ENCODE measurements at places on chromosomes 1 and 21. TPM values are rescaled to one million over a fixed set of nuclear protein-coding genes. Genes with fewer than 3 reads are reported as not detected.

SRSF4 gene
- total RNA-seq = 123 TPM

ADORA1 gene
- total RNA-seq = not detected

SYCP1 gene
- not detected for total RNA-seq

SPRR3 gene
- not detected for total RNA-seq

ZC3H11A gene
- 140 TPM for total RNA-seq

SYT11 gene
- total RNA-seq = 35.3 TPM

HSD11B1 gene
- total RNA-seq = 2.1 TPM

GRCh38 chr1:201142849-201143725, 11.2 kb downstream of the TMEM9 start:
- no peak for DNase-seq

GRCh38 chr21:45325206-45326168, 37.8 kb upstream of the POFUT2 start:
- DNase-seq = no peak

GRCh38 chr1:110347182-110347893, 8.2 kb downstream of the RBM15 start:
- no peak for DNase-seq

GRCh38 chr1:36349241-36349671, 25.8 kb upstream of the EVA1B start:
- no peak for DNase-seq

- no peak for DNase-seq
Observed at GRCh38 chr1:75233302-75233929, 99.2 kb downstream of the LHX8 start.

GRCh38 chr1:27122652-27123051, 32.3 kb downstream of the SLC9A1 start:
- no peak for DNase-seq

DNA sequence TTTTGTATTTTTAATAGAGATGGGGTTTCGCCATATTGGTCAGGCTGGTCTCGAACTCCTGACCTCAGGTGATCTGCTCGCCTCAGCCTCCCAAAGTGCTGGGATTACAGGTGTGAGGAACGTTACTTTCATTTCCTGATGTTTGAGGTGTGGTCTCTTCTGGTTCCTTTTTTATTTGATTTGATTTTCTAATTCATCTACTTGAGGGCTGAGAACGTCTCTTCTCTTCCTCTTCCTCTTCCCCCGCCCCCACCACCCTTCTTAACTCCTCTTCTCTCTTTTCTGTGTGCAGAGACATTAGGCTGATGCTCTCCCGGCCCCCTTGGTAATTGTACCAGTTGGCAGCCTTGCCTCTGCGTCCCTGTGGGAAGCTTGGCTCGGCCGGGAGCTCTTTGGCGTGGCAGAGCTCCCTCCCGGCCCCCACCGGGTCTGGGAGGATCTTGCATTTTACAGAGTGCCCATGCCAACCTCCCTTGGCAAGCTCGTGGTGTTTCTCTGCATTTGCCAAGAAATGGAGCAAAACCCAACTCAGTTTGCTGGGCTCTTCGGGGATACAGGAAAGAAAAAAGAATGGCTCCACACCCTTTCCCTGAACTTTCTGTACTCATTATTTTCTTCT, 19.9 kb downstream of the CRYAA start:
- no peak for DNase-seq

DNA sequence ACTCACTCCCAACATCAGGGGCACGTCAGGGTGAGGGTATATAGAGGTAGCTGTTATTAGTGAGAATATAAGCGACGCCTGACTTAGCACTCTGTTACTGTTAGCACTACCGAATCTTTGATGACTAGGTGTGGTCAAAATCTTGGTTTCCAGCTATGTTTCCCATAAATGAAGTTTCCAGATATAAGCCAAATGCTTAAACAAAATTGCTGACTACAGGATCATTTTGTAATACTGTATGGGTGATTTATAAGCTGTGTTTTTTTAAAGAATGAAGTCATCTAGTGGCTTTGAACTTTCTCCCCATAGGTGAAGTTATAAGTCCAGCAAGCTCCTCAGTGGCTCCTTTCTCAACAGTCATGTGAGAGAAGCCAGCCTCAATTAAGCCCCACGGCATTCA, 23.7 kb downstream of the KCNJ15 start:
- no peak for DNase-seq

DNA sequence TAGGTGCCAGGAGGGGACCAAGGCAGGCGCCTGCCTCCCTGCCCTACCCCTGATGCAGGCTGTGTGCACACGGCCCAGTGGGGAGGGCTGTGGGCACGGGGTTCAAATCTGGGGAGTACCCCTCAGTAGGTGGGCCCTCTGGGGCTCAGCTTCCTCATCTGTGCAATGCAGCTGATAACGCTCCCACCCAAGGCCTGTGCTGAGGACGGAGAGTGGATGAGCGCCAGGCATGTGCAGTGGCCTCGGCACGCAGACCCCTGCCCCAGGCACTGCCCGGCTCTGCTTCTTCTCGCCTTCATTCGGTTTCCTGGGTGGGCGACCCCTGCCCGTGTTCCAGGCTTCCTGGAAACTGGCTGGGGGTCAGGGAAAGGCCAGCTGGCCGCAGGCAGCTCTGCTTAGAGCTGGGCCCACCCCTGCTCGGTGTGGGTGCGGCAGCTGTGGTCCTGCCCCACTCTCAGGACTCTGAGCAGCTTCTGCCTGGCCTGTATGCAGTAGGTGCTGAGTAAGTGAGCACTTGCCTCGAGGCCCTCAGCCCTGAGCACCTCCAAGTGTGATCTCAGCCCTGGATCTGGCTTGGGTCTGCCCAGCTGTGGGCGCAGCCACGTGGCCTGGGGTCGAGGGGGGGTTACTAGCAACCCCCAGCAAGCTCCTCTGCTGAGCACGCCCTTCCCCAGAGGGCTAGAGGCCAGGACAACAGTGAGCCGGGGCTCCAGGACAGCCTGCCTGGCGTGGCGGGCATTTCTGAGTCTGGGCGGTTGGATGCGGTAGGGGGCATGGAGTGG, 11.9 kb upstream of the TNFRSF14 start:
- no peak for DNase-seq

- DNase-seq = no peak
Observed at GRCh38 chr1:18653367-18653766, 22.7 kb downstream of the PAX7 start.

DNA sequence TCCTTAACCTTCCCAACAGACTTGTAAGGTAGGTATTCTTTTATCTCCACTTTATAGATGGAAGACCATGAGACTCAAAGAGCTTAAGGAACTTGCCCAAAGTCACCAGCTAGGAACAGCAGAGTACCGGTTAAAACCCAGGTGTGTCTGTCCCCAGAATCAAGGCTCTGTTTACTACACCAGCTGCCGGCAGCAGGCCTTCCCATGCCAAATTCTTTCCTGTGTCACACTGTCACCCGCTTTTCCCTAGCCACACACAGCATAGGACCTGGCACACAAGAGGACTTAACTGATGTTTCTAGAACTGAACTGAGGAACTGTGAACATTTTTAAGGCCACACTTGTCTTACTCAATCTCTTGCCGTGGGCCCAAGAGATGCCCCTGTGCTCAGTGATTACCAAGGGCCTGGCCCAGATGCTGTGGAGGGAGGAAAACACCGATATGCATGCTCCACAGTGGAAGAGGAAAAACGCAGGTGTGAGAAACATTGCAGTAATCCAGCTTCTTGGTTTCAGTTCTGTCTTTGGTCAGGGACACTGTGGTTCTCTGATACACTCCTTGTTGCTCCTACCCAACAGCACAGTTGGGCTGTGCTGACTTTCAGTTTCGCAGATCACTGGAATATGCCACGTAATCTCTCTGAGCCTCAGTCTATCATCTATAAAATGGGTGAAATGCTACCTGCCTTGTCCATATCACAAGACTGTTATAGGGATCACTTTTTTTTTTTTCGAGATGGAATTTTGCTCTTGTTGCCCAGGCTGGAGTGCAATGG, 13.9 kb upstream of the LY9 start:
- DNase-seq = no peak

GRCh38 chr1:156488566-156489165, 11.9 kb downstream of the MEF2D start:
- DNase-seq = peak; percentile 77

- DNase-seq = no peak
Observed at GRCh38 chr1:205967554-205968335, 24.5 kb upstream of the SLC26A9 start.

- no peak for DNase-seq
Observed at GRCh38 chr21:40052276-40052675, 185.0 kb downstream of the PCP4 start.

- no peak for DNase-seq
Observed at GRCh38 chr1:59025201-59025600, 241.4 kb upstream of the JUN start.

GRCh38 chr1:54837002-54837853, 36.1 kb upstream of the TTC22 start:
- DNase-seq = no peak

DNA sequence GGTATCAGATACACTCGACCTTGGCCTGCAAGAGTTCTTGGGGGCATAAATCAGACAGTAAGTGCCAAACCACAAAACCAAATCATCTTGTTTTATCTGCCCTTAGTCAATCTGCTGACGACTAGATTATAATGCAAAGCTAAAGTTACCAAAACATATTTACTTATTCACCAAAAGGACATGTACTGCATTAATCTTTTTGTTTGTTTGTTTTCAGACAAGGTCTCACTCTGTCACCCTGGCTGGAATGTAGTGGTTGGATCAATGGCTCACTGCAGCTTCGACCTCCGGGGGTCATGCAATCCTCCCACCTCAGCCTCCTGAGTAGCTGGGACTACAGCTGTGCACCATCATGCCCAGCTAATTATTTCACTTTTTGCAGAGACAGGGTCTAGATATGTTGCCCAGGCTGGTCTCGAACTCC, 114.7 kb downstream of the APP start:
- no peak for DNase-seq

GRCh38 chr1:117695796-117696490, 90.1 kb downstream of the TENT5C start:
- no peak for DNase-seq

DNA sequence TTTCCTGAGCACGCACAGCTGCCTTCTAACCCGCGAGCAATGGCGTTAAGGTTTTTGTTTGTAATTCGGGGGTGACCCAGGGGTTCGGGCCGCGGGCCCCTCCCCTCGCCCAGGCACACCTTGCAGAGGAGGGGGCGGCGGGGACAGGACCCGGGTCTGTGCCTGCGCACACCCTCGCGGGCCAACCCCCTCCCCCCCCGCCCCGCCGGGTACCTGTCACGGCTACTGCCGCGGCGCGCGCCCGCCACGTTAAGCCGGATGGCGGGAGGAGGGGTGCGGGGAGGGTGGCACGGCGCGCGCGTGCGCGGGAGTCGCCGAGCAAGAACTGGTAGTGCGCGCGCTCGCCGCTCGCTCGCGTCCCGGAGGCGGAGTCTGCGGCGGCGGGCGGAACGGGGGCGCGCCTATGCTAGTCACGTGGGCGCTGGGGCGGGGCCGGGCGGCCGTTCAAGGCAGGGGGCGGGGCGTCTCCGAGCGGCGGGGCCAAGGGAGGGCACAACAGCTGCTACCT, at the start of gene TPTE:
TPTE (plus strand) TSS at position 493 of the 508 bp plus-strand sequence. CDS start 17,141 bp downstream, outside the sequence.
- no peak for DNase-seq

DNA sequence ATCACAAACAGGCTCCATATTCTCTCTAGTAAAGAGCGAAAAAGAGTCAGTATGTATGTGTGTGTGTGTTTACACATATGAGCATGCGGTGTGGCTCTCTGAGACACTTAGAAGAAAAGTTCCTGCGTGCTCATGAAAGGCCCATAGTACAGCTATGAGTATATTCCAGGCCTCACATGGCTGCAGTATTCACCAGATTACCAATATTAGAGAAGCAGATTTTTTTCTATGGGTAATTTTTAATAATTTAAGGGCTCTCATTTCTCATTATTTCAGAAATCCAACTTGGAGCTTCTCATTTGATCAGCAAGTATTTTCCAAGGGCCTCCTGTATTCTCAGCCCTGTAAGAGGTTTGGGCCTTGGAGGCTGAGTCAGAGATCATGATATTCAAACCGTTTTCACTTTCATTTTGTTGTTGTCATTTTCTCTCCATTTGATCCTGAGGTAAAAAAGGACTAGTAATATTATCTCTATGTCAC, 232.9 kb upstream of the SGIP1 start:
- peak; percentile 53 for DNase-seq

GRCh38 chr1:201405484-201405831, 6.3 kb upstream of the LAD1 start:
- no peak for DNase-seq

DNA sequence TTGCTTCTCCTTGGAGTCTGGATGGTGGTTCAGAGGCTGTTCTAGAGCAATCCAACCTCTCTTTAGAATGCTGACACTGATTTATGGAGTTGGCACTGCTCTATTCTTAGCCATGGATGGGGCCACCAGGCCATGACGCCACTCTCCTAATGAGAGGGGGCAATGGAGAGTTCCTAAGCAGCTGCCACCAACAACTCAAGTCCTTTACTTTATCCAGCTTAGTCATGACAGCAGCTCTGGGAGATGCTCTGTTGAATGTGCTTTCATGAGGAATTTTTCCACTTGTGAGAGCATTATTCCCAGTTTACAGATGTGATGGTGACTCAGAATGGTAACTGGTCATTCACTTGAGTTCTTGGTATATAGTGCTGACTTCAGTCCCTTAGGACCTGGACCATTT, 366.3 kb downstream of the HHAT start:
- no peak for DNase-seq
